ENCODE measurements at places on chromosomes 6 and 20.
A peak's percentile ranks its signal among the peaks of the same experiment; 100 is the strongest.

DNA sequence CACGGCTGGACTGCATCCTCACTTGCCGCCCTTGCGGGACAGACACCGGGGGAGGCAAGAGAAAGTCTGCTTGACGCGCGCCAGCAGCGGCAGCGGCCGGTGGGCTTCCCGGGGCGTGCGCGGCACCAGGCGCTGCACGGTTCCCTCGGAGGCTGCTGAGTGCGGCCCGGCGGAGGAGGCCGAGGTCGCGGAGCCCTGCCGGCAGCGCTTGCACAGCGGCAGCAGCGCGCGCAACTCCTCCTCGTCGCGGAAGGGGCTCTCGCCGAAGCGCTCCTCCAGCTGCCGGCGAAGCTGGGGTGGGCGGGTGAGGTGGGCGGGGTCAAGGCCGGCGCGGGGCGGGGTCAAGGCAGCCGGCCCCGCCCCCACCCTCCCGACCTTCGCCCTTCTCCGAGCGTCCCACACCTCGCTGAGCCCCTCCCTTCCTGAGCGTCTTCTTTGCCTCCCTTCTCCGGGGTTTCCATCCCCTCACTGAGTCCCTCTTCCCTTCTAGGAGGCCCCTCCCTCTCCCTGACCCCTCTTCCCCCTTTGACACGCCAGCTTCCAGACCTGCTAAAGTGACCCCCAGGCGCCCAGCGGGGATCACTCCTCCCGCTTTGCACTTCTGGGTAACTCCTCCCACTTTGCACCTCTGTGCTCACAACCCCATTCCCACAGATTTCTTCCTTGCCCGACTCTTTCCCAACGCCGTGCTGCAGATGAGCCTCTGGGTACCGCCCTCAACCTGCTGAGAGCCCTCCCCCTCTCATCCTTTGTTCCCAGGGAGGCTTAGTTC is 8.8 kb downstream of the DUSP15 start:
- peak; percentile 78 for DNase-seq

GRCh38 chr20:9458138-9458796 is 56.1 kb upstream of the LAMP5 start:
- DNase-seq = no peak

GRCh38 chr6:35662999-35663398 is 25.7 kb downstream of the FKBP5 start:
- DNase-seq = no peak

GRCh38 chr6:161462148-161462547 is 188.3 kb upstream of the AGPAT4 start:
- DNase-seq = no peak

- DNase-seq = no peak
These were observed 19.3 kb downstream of the PROKR2 start for GRCh38 chr20:5297280-5298004.

- DNase-seq = no peak
These were observed 5.5 kb downstream of the ADRM1 start for GRCh38 chr20:62308102-62308822.

DNA sequence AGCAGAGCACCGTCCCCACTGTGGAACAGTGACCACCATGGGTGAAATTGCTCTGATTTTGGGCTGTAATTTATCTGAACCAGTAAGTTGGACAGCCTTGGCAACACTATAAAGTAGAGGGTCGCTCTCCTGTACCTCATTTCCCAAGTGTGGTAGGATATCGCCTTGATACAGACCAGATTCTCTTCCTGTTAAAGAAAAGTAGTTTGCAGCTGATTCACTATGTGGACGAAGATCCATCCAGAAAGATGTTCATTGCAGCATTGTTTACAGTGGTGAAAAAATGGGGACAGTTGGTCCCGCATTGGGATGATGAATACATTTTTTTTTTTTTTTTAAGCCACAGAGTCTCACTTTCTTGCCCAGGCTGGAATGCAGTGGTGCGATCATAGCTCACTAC is 74.3 kb downstream of the SLX4IP start:
- DNase-seq = no peak

DNA sequence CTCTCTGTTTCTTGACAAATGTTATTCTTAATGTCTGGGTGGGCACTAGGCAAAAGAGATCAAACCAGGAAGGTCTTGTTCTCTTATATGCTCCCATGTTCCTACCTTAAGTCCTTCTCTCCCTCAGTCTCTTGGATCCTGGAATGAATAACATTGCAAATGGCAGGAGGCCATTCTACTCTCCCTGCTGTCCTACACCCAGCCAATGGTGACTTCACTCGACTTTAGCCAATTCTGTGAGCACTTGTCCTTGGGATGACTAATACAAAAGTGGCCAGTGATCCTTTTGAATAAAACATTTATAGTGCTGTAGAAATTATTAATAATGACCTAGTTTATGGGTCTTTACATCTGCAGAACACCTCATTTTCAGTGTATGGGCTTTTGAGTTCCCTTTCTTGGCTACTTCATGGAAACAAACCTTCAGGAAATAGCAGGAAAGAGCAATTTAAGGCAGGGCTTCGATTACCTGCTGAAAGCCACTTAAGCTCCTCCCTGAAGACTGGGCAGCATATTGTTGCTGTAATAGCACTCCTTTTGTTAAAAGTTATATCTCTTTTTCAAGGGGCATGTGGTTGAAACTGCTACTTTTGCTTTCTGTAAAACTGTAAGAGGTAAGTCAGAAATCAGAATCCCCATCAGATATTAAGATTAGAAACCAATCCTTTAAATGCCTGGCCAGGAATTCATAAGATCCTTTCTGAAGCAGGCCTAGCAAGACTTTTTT is 10.5 kb downstream of the OTOR start:
- no peak for DNase-seq

DNA sequence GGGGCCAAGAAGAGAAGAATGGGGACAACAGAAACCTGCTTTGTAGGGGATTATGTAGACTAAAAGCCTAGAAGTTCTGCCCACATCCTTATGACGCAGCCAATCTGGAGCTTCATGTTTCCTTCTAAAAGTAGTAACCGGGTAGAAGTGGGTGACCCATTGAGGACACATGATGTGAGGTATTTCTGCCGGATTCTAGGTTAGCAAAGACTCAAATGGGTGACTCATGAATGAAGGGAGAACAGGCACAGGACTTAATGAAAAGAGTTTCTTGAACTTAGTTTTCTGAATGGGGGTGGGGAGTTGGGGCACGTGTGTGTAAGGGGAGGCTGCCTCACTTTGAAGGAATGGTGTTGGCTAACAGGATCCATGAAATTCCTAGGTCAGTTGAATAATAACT is 68.8 kb downstream of the CDS2 start:
- DNase-seq = no peak

- no peak for DNase-seq
These were observed 48.6 kb downstream of the RALGAPA2 start for GRCh38 chr20:20663841-20664240.

Data from immature natural killer cell (primary cell).